ENCODE measurements at places on chromosomes 5 and 9.

DNA sequence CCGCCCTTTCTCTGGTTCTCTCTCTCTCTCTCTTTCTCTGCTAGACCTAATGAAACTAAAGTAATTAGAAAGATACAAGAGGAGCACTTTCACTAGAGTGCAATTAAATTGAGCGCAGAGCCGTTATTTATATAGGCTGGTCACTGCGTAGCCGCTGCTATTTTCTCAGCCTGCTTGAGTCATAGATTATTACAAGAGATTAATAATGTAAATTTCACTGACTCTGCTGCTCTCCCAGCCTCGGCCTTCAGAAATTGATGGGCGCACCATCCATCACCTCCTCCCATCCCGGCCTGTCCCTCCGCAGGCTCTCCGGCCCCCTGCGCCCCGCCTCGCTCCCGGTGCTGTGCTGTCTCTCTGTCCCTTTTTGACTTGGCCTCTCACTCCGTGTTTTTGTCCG, 268.0 kb upstream of the MVB12B start:
- no peak for DNase-seq

GRCh38 chr9:91776409-91777291, 173.4 kb downstream of the ROR2 start:
- DNase-seq: no peak

- no peak for DNase-seq
Measured at GRCh38 chr9:23088932-23089364, 642.3 kb downstream of the DMRTA1 start.

DNA sequence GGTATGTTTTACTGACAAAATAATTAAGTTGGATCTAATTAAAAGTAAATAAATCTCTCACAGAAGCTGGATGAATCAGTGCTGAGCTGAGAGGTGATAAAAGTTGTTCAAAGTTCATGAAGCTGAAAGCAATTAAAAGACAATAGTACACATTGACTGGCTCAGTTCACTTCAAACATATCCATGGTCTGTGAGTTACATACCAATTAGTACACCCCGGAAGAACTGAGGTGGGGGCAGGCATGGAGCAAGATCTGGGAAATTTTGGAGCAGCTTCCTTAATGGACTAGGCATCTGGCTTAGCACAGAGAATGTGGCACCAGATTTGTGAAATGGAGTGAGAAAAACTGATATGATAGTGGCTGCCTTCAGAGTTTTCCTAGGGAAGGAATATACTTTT, 152.7 kb downstream of the ATP10B start:
- DNase-seq: no peak

DNA sequence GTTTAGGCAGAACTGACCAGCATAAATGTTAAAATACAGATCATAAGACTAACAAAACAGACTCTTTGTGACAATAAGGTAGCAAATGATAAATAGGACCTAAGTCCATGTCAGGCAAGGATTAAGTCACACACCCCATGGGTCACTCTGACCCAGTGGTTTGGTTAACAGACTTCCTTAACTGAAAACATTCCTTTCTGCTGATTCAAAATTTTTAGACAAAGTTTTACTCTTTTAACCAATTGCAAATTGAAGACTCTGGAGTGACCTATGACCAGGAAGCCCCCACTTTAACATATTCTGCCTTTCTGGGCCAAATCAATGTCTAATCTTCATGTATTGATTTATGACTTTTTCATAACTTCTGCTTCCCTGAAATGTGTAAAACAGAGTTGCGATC, 4.9 kb upstream of the NXNL2 start:
- DNase-seq: no peak

DNA sequence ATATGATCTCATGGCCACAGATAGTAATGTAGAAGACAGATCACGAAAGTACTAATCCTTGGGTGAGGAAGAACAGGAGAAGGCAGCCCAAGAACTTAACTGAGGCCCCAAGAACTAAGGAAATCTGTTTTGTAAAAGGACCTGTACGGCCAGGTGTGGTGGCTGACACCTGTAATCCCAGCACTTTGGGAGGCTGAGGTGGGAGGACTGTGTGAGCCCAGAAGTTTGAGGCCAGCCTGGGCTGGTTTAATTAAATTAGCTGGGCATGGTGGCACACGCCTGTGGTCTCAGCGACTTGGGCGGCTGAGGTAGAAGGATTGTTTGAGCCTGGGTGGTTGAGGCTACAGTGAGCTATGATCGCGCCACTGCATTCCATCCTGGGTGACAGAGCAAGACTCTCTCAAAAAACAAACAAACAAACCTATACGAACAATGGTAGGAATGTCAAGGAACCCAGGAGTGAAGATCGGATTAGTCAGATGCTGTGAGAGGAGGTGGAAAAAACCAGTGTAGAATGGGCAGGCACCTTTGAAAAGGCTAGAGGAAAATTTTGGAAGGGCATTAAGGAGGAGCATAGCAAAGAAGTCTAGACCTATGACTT, 283.8 kb upstream of the DMRT1 start:
- no peak for DNase-seq

GRCh38 chr9:123401879-123402513, 46.0 kb downstream of the CRB2 start:
- peak; percentile 21 for DNase-seq

- DNase-seq: no peak
Measured at GRCh38 chr9:130745829-130746228, 52.2 kb downstream of the EXOSC2 start.

DNA sequence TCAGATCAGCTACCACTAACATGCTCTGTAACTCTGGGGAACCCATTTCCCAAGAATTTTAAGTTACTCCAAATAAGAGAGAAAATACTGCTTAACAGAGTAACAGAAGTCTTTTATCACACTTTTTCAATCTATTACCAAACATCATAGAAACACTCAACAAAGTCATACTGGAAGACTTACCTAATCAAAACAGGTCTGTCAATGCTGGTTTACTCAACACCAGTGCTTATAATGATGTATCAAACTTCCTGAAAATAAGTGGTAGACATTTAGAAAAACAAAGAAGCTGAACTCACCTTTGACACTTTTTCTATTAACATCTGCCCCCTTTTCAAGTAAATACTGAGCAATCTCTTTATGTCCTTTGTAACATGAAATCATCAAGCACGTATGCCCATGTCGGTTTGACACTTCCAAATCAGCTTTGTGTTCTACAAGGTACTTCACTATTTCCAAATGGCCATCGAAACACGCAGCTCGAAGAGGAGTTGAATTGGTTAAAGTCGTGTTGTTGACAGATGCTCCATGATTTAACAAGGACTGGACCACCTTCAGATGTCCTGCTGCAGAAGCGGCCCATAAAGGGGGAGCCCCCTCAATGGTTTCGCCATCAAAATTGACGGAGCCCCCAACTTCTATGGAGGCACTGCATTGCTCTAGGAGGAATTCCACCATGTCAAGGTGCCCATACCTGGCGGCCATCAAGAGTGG, 1.8 kb downstream of the FEM1C start:
- no peak for DNase-seq

GRCh38 chr9:98856982-98857381, 49.5 kb downstream of the GALNT12 start:
- DNase-seq: no peak

GRCh38 chr5:124289641-124290311, 456.7 kb downstream of the ZNF608 start:
- DNase-seq: no peak

- peak; percentile 10 for DNase-seq
Measured at GRCh38 chr9:124040935-124041816, 29.6 kb downstream of the LHX2 start.

DNA sequence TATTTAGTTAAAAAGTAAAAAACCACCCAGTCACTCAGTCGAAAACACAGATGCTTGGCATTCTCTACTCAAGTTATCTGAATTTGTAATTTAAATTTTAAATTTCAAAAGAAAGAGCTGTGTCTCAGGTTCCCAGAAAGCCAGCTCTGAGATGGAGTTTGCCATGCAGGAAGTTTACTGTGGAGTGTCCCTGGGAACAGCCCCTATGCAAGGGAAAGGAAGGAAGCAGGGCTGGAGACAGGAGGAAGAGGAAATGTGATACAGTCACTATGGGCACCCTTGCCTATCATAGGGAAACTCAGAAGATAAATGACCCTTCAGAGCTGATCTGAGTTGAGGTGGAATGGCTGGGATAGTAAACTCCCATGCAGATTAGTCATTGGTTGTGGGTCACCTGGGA, 408.8 kb upstream of the ACTBL2 start:
- DNase-seq: no peak

DNA sequence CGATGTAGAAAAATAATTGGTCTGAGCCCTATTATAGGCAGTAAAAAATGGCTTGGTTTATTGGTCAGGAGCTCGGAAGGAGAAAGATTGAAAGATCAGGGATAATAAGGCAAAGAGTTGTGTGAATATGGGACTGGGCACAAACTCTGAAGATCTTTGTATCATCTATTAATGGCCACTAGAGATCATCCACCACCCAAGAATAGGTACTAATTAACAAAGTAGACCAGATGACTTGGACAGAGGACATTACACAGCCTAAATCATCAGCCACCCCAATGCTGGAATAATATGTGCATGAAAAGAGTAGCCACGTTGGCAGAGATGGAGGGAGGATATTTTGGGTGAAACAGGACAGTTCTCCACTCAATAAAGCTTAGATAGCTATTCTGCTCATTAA, 364.1 kb downstream of the EFNA5 start:
- no peak for DNase-seq

DNA sequence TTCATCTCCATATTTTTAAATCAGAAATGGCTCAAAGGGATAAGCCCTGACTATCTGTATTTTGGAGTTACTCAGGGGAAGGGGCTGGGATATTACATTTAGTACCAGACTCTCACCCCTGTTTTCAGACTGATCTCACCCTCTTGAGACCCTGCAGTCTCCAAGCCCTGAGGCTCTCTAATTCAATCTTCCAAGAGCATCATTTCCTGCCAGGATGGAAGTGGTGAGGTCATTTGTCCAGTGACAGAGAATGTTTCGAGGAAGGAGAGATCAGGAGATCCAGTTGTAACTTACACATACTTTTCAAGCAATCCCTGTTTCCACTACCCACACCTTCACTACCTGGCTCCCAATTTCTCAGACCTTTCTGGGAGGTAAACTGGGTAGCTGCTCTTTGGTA, 295.5 kb upstream of the EFNA5 start:
- DNase-seq: no peak

- no peak for DNase-seq
Measured at GRCh38 chr9:82968816-82969215, 94.1 kb downstream of the RASEF start.

GRCh38 chr5:103232393-103232999, 26.1 kb upstream of the MACIR start:
- DNase-seq: no peak

DNA sequence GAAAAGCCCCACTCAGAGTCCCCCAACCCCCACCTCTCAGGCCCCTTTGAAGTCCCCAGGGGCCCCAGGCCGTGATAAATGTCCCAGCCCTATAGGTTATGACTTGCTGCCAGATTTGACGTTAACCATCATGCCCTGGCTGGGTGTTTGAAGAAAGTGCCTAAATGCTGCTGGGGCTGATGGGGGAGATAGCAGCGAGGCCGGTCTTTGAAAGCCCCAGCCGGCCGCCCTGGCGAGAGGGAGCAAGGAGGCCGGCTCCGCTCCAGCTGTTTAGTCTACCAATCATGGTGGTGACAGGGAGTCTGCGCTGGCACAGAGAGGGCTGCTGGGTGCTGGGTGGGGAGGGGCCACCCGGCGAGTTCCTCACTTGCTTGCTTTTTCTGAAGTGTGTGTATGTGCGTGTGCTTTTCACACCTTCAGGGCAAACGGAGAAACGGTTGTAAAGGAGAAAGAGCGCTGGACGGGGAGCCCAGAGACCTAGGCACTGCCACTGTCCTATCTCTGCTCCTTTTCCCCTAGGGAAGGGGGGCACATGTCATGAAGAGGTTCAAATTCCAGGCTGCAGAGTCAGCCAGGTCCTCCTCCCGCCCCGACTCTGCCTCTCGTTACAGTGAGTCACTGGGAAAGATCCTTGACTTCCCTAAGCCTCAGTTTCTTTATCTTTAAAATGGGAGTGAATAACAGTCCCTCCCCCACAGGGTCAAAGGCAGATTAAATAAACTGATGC, 126.1 kb upstream of the HAND1 start:
- peak; percentile 31 for DNase-seq

- DNase-seq: no peak
Measured at GRCh38 chr9:36802201-36802920, 229.7 kb downstream of the MELK start.

DNA sequence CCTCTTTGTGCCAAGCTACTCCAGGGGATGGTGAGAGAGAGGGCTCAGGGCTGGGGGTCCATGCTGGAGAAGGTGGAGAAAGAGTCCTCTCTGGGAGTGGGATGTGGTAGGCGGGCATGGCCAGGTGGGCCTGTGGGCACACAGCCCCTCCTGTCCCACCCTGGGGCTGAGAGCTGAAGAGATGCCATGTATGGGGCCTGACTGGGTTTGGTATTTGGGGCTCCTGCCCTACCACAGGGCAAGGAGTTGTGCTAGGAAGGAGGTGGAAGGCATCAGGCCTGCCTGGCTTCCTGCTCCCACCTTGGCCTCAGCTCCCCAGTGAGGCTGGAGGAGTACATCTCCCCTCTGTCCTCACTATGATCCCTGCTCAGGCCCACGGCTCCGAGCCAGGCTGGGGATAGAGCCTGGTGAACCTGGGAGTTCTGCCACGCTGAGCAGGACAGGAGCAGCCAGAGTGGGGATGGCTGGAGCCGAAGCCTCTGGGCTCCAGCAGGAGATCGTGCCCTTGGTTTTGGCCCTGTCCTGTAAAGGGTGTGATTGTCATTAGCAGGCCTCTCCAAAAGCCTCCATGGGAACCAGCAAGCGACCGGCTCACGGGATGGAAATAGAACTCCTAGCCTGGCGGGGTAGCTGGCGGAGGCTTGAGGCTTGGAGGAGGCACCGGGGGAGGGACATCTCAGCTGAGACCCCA, 75.5 kb downstream of the CACNA1B start:
- DNase-seq: no peak

DNA sequence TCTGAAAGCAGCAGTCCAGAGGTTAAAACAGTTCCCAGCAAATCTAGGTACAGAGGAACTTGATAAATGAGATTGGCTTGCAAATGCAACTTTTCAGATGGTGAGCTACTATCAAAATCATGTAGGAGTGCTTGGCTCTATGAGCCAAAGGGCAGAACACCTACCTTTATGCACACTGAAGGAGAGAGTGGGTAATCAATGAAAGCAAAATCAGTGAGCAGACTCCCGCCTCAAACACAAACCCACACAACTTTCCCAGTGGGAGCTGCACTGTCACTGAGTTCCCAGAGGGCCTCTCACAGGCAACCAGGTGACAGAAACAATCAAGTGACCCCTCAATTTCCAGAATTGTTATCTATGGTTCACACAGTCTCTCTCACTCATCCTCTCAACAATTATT, 8.5 kb downstream of the ARL15 start:
- no peak for DNase-seq
